ENCODE measurements at places on chromosomes 2 and 18. TPM values are rescaled to one million over a fixed set of nuclear protein-coding genes. Genes with fewer than 3 reads are reported as not detected.
A peak's percentile ranks its signal among the peaks of the same experiment; 100 is the strongest.

DNA sequence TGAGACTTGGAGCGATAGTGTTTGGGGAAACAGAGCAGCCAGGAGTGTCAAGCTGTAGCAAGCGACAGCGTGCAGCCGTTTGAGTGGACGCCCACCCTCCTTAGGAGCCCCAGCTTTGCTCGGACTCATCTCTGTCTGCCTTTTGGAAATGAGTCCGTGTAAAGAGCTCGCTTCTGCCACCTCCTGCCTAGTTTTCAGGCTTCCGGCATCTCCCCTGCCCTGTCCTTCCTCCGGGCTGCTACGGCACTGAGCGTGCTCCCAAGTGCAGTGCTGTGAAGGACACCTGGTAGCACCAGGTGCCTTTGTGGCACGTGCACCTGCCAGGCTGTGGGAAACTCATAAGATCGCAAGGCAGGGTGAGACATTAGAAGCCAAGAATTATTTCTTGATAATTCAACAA, 117.1 kb downstream of the RNF144A start:
- no peak overlapping the region for H3K4me3 ChIP-seq
- H3K36me3 ChIP-seq = no peaks in the 10 kb centered on the region
- H3K4me1 ChIP-seq = no peaks in the 10 kb centered on the region
- no peaks in the 10 kb centered on the region for H3K27me3 ChIP-seq

DNA sequence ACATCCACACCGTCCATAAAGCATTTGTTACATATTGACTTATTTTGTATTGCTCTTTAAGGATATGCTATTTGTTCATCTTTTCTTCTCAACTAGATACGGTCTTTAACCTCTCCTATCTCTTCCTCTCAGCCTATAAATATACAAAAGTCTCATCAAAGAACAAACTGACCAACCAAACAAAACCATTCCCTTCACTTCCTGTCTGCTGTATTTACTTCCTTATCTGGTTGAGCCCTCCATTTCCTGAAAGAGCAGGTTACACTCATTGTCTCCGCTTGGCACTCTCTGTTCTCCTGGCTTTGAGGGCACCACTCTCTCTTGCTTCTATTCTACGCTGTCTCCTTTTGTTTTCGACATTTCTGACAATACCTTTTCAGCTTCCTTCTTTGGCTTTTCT, 431.9 kb upstream of the TCF4 start:
- no peak for DNase-seq
- H3K4me1 ChIP-seq = no peaks in the 10 kb centered on the region
- no peak overlapping the region for H3K27ac ChIP-seq
- H3K27me3 ChIP-seq = no peaks in the 10 kb centered on the region

DNA sequence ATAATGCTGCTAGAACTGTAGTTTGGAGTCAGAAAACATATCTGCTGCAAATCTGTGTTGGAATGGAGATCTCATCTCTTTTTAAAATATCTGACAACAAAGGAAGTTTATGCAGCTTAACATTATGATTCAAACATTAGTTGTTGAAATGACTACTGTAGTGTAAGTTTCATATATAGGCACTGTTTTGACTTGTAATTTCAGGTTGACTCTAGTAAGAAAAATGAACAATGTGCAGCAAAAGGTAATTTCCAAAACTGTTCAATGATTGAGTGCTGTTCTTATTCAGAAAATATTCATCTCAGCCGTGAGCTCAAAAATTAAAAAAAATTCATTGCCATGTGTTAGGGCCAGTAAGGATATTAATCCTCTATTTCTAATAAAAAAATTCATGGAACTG, 48.5 kb downstream of the CCDC138 start:
- no peaks in the 10 kb centered on the region for H3K27me3 ChIP-seq
- H3K4me3 ChIP-seq = no peak overlapping the region
- H3K27ac ChIP-seq = no peak overlapping the region
- DNase-seq = no peak

- no peak for DNase-seq
- no peaks in the 10 kb centered on the region for H3K27me3 ChIP-seq
- H3K36me3 ChIP-seq = no peaks in the 10 kb centered on the region
- no peak overlapping the region for H3K4me3 ChIP-seq
- H3K4me1 ChIP-seq = no peaks in the 10 kb centered on the region
These were observed 12.2 kb downstream of the FHOD3 start for GRCh38 chr18:36309436-36310391.

- DNase-seq = no peak
- no peak overlapping the region for H3K4me3 ChIP-seq
- no peaks in the 10 kb centered on the region for H3K27me3 ChIP-seq
- H3K4me1 ChIP-seq = no peaks in the 10 kb centered on the region
These were observed 281.6 kb upstream of the TANK start for GRCh38 chr2:160878618-160879017.

DNA sequence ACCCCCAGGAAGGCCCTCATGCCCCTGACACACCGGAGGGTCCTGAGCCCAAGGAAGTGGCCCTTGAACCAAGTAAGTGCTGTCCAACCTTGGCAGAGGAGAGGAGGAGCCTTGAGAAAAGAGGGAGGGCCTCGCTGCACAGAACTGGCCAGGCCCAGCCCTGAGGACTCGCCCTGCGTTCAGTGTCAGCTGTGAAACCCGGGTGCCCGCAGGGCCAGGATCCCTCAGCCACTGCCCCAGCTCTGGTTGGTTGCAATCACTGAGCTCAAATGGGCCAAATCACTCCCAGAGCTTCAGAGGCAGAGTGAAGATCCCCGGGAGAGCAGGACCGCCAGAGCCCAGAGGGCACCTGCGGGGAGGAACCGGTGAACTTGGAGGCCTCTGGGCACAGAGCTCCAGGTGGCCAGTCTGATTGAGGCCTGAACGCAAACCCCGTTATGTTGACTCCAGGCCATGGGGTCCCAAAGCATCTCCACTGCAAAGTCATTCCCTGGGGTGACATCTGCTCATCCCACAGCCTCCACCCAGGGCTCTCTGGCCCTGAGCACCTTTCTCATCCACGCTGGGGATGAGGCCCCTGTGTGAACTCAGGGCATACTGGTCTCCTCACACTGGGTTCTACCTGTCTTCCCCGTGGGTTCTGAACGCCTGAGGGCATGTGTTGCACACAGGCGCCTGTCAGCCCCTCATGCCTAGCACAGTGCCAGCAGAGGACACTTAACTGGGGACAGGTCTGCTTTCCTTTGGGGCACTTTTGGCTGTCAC, 11.9 kb downstream of the GBX2 start:
- no peaks in the 10 kb centered on the region for H3K27me3 ChIP-seq
- no peak overlapping the region for H3K27ac ChIP-seq
- no peak overlapping the region for H3K4me3 ChIP-seq
- no peak for DNase-seq

GRCh38 chr2:177322801-177323261, 58.3 kb upstream of the NFE2L2 start:
- H3K27me3 ChIP-seq = no peaks in the 10 kb centered on the region
- H3K27ac ChIP-seq = peak overlapping the region; percentile 88
- no peak overlapping the region for H3K4me3 ChIP-seq
- H3K36me3 ChIP-seq = no peaks in the 10 kb centered on the region
- no peaks in the 10 kb centered on the region for H3K4me1 ChIP-seq
- peak; percentile 80 for DNase-seq

- H3K4me3 ChIP-seq = no peak overlapping the region
- no peaks in the 10 kb centered on the region for H3K27me3 ChIP-seq
- no peaks in the 10 kb centered on the region for H3K4me1 ChIP-seq
- DNase-seq = no peak
These were observed 33.3 kb upstream of the SESTD1 start for GRCh38 chr2:179297927-179298326.

DNA sequence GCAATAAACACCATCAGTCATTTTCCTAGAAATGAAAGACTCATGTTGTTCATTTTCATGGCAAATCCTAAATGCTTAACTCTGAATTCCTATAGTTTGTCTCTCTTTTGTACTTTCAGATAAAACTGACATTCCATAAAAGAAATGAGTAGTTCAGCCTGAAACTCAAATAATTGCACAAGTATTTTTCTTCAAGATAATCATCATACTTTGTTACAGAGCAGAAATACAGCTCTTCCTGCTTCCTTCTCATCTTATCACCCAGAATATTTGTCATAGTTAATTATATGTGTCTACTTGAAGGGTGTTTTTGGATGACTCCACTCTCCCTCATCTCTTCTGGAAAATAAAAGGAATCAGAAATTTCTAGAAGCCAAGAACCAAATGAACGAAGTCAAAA, 141.1 kb downstream of the HNMT start:
- no peaks in the 10 kb centered on the region for H3K27me3 ChIP-seq
- H3K36me3 ChIP-seq = no peaks in the 10 kb centered on the region
- DNase-seq = no peak

- no peaks in the 10 kb centered on the region for H3K4me1 ChIP-seq
- no peaks in the 10 kb centered on the region for H3K36me3 ChIP-seq
- H3K27me3 ChIP-seq = no peaks in the 10 kb centered on the region
- no peak overlapping the region for H3K27ac ChIP-seq
- H3K4me3 ChIP-seq = no peak overlapping the region
- no peak for DNase-seq
These were observed 515.2 kb downstream of the ZEB2 start for GRCh38 chr2:144004742-144005141.

Gene SERPINB3
- total RNA-seq = not detected
